ENCODE measurements at places on chromosomes 12 and 14.
A peak's percentile ranks its signal among the peaks of the same experiment; 100 is the strongest.

DNA sequence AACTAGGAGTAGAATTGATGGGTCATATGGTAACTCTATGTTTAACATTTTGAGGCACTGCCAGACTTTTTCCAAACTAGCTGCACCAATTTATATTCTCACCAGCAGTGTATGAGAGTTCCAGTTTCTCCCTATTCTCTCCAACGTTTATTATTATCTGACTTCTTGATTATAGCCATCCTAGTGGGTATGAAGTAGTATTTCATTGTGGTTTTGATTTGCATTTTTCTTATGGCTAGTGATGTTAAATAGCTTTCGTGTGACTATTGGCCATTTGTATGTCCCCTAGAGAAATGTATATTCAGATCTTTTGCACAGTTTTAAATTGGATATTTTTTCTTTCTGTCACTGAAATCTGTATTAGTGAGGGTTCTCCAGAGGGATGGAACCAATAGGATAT lies 37.8 kb downstream of the HELB start:
- no peak for DNase-seq

- DNase-seq, result no peak
These were observed 5.6 kb downstream of the PYM1 start for GRCh38 chr12:55922126-55922525.

GRCh38 chr12:92295523-92295922 lies 149.9 kb upstream of the BTG1 start:
- no peak for DNase-seq

GRCh38 chr14:68140076-68140741 lies 320.6 kb downstream of the RAD51B start:
- no peak for DNase-seq

DNA sequence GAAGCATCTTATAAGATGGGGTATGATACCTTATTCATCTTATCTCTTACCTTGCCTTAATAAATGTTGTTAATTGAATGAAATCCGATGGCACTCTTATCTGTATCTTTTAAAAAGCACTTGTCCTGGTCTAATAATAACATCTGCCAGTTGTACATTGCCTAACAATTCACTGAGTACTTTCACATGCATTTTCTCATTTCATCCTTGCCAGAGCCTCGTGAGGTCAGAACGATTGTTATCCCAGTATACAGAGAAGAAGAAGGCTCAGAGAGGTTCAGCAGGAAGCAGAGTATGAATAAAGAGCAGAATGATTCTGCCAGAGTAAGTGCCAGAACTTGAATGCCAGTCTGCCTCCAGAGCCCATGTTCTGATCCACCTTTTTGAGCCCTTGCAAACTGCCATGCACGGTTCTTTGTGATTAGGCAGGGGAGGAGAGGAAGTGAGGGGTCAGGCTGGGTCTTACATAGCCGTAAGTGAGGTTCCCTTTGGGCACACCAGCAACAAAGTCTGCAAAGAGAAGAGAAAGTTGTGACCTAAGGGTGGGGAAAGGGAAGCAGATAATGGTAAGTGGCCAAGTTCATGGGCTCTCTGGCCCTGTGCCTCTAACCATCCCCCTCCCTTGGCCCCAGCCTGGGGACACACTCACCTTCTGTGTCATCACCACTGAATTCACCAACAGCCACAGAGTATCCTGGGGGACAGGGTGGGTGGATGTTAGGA lies 11.7 kb downstream of the ITGA5 start:
- DNase-seq, result no peak

GRCh38 chr14:99214701-99215100 lies 57.3 kb downstream of the BCL11B start:
- no peak for DNase-seq

- DNase-seq, result no peak
These were observed 160.8 kb upstream of the LMO3 start for GRCh38 chr12:16766736-16767135.

DNA sequence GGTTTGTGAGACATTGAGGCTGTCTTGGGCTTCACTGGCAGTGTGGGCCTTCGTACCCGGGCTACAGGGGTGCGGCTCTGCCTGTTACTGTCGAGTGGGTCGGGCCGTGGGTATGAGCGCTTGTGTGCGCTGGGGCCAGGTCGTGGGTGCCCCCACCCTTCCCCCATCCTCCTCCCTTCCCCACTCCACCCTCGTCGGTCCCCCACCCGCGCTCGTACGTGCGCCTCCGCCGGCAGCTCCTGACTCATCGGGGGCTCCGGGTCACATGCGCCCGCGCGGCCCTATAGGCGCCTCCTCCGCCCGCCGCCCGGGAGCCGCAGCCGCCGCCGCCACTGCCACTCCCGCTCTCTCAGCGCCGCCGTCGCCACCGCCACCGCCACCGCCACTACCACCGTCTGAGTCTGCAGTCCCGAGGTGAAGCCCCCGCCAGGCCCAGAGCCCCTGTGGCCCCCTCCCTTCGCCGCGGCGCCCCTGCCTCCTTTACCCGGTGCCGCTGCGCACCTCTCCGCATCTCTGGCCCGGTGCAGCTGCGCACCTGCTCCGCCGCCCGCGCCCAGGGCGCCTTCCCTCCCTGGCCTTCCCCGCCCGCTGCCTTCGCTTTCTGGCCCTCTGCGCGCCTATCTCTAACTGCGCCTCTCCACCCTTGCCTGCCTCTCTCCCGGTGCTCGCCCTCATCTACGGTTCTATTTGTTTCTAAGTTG lies at the start of gene ENO2:
ENO2 (plus strand) TSS at position 335 of the 701 bp plus-strand sequence. CDS start 1,253 bp downstream, outside the sequence.
- DNase-seq, result peak; percentile 51

Measured in ascending aorta (tissue), 2 donors.